Glutamatergic neuron (in vitro differentiated cells): ENCODE measurements at places on chromosomes 3 and 15. TPM values are rescaled to one million over a fixed set of nuclear protein-coding genes. Genes with fewer than 3 reads are reported as not detected.
A peak's percentile ranks its signal among the peaks of the same experiment; 100 is the strongest.

Gene CILP
- total RNA-seq: 0.12 TPM

Gene SLC2A2
- total RNA-seq: not detected

Gene LIPH
- total RNA-seq: not detected

Gene SLC27A2
- not detected for total RNA-seq

Gene NR1I2
- total RNA-seq: not detected

Gene ALPK3
- 6.8 TPM for total RNA-seq

Gene CELSR3
- total RNA-seq: 162 TPM

Gene POTEB3
- not detected for total RNA-seq

Gene TTBK2
- 47.8 TPM for total RNA-seq

Gene XCR1
- total RNA-seq: not detected

Gene BSN
- 46.9 TPM for total RNA-seq

Gene MYNN
- total RNA-seq: 13.9 TPM

Gene LTK
- 3.2 TPM for total RNA-seq

Gene SOX14
- total RNA-seq: not detected

- DNase-seq: peak; percentile 50
These were observed 9.9 kb upstream of the GRM2 start for GRCh38 chr3:51696954-51697353.

GRCh38 chr3:195129644-195130492 lies 141.1 kb downstream of the XXYLT1 start:
- no peak for DNase-seq

GRCh38 chr3:68740087-68740486 lies 192.3 kb downstream of the TAFA4 start:
- no peak for DNase-seq

DNA sequence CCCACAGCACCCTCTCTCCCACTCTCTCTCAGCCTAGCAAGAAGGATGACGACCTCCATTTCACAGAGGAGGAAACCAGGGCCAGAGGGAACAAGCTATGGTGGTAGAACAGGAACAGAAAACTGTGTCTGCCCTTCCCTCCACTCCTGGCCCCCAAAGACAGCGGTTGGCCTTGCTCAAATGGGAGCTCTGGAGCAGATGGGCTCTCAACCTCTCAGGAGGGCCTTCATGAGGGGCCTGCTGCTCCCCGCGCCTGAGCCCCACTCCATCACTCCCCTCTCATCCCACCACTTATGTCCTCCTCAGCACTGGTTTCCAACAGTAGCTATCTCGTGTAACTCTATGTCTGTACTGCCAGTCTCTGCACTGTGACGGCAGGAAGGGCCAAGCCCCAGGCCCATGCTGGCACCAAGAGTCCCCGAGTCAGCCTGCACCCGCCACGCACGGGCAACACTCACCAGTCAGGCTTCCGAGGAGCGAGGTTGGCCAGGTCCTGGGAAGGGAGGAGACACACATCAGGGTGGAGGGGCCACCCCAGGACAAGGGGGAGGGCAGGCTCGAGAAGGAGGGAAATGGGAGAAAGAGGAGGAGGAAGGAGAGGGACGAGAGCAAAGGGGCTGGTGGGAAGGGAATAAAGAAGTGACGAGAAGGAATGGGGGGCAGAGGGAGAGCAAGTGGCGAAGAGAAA lies 45.5 kb downstream of the PTH1R start:
- DNase-seq: no peak

GRCh38 chr15:78195735-78196201 lies 38.6 kb downstream of the ACSBG1 start:
- peak; percentile 48 for DNase-seq

DNA sequence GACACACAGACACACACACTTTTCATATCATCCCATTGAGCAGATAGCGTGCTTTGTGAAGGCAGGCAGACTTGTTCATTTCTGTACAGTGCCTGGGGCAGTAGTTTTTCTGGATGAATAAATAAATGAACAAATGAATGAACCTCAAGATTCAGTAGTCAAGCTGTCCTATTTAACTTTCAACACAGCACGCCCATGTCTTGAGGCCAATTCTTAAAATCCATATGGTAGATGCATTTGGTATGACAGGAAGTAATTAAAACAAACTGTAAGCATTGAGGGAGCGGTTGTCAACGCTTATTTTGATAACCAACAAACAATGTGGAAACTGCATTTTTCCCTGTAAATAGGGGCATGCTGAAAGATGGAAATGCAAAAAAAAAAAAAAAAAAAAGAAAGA lies 80.0 kb upstream of the BNC1 start:
- DNase-seq: no peak

GRCh38 chr3:167811031-167811430 lies 75.5 kb downstream of the SERPINI1 start:
- no peak for DNase-seq

DNA sequence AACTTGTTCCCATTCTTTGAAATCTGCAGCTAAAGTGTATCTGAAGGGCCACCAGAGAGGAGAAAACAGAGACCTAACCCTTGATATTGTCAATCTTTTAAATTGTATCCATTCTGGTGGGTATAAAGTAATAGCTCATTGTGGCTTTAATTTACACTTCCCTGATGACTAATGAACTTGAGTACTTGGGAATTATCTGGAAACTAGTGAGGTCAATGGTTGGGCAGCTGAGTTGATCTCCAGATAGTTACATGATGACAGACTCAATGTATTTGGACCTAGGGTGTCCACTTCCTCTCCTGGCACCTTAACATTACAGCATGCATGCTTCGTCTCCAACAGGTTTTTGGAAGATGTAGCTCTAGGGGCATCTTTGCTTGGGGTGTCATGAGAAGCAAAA lies 195.2 kb downstream of the PDCD6IP start:
- no peak for DNase-seq

- peak; percentile 43 for DNase-seq
These were observed 11.7 kb upstream of the DUSP7 start for GRCh38 chr3:52068055-52068571.

- DNase-seq: no peak
These were observed 139.7 kb upstream of the TPM1 start for GRCh38 chr15:62902821-62903220.

- DNase-seq: peak; percentile 65
These were observed 43.6 kb downstream of the RLBP1 start for GRCh38 chr15:89177633-89178306.

- DNase-seq: peak; percentile 54
These were observed at the start of gene ALDH1A3 for GRCh38 chr15:100879464-100880138. Gene ALDH1A3 (plus strand): TSS chr15:100879831. CDS start chr15:100879908, 77 bp downstream.

DNA sequence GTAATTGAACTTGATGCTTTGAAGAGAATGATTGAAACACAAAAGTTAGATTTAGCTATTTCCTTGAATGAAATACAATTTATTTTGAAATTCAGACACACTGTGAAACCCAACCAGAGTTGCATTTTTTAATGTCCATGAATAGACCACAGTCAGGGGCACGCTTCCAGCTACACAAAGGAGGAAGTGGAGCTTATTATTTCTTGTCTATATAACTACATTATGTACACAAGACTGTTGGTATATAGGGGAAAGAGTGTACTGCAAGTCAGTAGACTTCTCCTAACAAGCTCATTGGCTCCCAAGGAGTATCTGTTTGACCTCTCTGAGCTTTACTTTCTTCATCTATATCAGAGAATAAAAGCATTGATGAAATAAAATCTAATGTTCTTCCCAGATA lies 326.2 kb downstream of the RYR3 start:
- DNase-seq: no peak

DNA sequence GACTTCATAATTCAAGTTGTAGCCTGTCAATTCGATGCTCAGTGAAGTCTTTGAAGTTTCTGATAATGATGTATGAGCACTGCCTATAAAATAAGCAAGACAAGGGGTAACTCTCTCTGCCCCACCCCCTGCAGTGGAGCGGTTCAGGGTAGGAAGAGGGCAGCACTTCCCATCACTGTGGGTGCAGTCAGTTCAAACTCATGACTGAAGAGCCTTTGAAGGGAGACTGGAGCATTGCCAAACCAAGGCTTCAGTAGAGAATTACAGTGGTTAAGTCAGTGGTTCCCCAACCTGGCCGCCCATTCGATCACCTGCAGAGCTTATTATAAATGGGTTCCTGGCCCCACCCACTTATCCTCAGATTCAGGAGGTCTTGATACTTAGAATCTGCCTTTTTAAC lies 190.6 kb downstream of the SHQ1 start:
- DNase-seq: no peak

GRCh38 chr3:27479806-27480543 lies 4.2 kb downstream of the SLC4A7 start:
- DNase-seq: no peak

DNA sequence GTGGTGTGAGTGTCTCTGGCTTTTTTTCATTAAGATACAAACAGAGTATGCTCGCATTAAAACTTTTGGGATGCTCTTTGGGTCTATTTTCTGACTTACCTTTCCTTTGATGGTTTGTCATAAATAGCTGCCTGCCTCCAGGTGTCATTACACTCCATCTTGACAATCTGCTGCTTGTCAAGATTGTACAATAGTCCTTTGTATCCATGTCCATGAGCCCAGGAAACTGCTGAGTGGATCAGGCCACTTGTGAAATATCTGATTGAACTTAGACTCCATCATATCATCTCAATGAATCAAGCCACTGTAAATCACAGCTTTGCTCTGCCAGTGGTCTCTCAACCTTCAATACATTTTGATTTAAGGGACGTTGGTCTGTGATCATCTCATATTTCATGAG lies 135.2 kb downstream of the ECT2 start:
- DNase-seq: no peak

GRCh38 chr15:36782681-36783080 lies 203.3 kb downstream of the CDIN1 start:
- DNase-seq: no peak

- DNase-seq: no peak
These were observed 414.7 kb upstream of the ARRDC4 start for GRCh38 chr15:97545799-97546198.

DNA sequence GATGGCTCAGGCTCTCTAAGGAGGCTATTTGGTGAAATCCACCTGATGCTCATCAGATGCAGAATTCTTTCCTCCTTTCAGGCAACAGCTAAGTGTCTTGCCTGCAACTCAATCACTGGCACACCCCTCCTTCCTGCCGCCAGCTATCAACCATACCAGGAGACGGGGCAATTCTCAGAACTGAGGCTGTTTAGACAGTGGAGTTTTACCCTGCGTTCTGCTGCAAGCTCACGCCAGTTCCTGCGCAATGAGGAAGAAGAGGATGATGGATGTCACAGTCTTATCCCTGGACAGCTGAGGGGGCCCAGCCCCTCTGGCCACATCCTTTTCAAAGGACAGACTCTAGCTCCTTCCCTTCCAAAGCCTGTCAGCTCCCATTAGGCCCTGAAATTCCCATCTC lies 7.0 kb upstream of the MANF start:
- peak; percentile 3 for DNase-seq

- no peak for DNase-seq
These were observed 23.1 kb downstream of the AADAC start for GRCh38 chr3:151837057-151837456.

DNA sequence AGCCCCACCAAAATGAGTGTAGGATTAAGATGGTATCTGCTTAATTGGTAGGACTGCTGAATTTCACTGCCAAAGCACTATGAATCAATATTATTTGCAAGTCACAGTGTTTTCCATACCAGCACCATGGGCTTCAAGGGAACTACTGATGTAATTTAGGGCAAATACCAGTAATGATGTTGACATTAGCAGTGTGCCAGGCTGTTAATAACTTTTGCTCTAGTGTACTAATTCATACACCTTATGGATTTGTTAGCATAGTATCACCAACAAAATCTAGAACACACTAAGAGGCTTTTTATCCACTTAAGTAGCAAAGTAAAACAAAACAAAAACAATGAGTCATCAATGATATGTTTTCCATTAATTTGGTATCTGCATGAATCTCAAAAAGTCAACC lies 888.2 kb downstream of the CADM2 start:
- DNase-seq: no peak
